ENCODE measurements at places on chromosomes 5 and 9. TPM values are rescaled to one million over a fixed set of nuclear protein-coding genes. Genes with fewer than 3 reads are reported as not detected.

DNA sequence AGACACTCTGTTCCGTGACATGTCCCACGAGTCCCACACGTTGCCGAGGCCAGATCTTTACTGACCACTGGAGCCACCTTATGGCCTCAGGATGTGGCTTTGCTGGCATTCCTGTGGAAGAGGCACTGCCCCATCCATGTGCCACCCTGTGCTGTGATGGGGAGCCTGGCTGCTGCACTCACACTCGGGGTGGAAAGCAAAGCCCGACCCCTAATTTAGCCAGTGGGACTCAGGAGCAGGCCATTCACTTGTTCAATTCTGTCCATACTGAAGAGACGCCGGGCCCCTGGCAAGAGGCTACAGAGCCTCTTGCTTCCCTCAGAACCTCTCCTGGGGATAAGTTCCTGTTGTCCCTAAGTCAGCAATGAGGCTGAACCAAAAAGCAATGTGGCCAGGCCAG lies 18.6 kb upstream of the CEP72 start:
- H3K27me3 ChIP-seq: no peaks in the 10 kb centered on the region
- H3K36me3 ChIP-seq: no peaks in the 10 kb centered on the region
- no peak for DNase-seq

GRCh38 chr5:144468571-144468970 lies 297.9 kb downstream of the KCTD16 start:
- no peaks in the 10 kb centered on the region for H3K27me3 ChIP-seq
- no peaks in the 10 kb centered on the region for H3K36me3 ChIP-seq
- H3K27ac ChIP-seq: no peak overlapping the region
- H3K4me1 ChIP-seq: no peaks in the 10 kb centered on the region
- DNase-seq: no peak

Gene ANKRD18B
- not detected for total RNA-seq

DNA sequence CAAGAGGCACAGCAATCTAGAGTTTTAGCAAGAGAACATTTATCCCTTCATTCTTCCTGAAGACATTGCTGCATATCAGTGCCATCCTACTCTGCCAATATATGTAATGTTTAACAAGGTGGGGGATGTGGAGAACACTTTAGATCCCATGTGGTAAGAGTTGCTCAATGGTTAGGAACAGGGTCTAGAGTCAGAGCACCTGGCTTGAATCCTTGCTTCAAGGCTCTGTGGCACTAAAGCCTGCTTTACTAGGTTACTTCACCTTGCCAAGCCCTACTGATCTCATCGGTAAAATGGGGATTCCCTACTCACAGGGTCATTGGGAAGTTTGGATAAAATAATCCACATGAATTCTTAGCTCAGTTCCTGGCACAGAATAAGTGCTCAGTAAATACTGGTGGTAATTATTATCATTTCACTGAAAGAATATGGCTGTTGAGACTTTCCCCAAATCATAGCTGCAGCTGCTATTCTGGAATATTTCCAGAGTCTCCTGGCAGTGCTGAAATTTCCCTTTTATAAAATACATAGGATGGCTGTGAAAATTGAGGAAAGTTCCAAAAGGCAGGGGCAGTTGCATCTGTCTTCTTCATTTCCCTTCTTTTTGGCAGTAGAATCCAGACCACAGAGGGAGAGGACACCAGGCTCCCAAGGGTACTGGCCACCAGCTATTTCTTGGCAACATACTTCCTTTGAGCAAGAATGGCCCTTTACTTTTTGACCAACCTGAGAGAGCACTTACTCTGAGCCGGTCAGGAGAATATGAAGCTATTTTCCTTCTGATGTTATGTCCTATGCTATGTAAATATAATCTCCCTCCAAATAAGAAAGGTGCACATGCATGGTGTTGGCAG lies 142.8 kb downstream of the PALM2AKAP2 start:
- no peaks in the 10 kb centered on the region for H3K36me3 ChIP-seq
- no peaks in the 10 kb centered on the region for H3K27me3 ChIP-seq
- no peak overlapping the region for H3K4me3 ChIP-seq

- H3K4me1 ChIP-seq: no peaks in the 10 kb centered on the region
- no peak for DNase-seq
- no peak overlapping the region for H3K27ac ChIP-seq
- H3K4me3 ChIP-seq: no peak overlapping the region
- H3K36me3 ChIP-seq: no peaks in the 10 kb centered on the region
These were observed 8.1 kb upstream of the CYSTM1 start for GRCh38 chr5:140166911-140167310.

DNA sequence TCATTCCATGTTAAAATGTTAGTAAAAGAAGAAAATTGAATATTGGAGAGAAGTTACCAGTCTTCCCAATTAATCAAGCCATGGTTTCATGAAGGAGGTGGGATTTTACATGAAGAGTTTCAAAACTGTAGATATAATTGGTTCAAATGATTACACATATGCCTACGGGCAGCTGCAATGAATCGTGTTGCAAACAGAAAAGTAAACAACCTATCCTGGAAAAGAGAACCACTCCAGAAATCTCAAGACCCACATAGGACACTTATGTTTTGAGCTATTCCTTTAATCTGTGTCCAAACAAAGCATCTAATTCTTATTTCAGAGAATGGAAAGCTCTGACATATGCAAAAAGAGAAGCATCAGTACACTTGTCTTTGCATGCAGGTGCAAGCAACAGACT lies 340.2 kb downstream of the NDUFS4 start:
- H3K4me1 ChIP-seq: no peaks in the 10 kb centered on the region
- no peak overlapping the region for H3K4me3 ChIP-seq
- no peaks in the 10 kb centered on the region for H3K27me3 ChIP-seq
- H3K36me3 ChIP-seq: no peaks in the 10 kb centered on the region

DNA sequence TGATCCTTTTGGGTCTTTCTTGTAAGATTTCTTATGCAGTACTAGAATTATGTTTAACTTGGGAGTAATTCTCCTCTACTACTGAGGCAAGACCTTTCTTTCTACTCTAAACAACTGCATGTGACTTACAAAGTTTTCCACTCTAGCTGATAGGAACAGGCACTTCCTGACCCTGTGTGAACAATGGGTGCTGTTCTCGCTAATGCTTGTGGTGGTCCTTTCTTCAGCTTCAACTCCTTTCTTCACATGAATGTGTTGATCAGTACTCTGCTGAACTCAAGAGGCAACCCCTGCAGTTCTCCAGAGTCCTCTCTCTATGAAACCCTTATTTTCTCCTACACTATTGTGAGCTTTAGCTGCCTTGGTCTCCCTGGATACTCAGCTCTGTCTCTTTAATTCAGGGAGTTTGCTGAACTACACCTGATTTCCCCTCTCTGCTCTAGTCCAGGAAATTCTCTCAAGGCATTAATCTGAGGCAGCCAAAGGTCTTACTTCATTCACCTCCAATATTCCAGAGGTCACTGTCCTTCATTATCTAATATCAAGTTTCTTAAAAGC lies 484.6 kb upstream of the PIK3R1 start:
- no peaks in the 10 kb centered on the region for H3K27me3 ChIP-seq
- no peaks in the 10 kb centered on the region for H3K36me3 ChIP-seq
- no peak overlapping the region for H3K4me3 ChIP-seq
- no peaks in the 10 kb centered on the region for H3K4me1 ChIP-seq

Gene GABRP
- total RNA-seq: 0.88 TPM

Gene SHLD3
- total RNA-seq: 3.8 TPM

Gene NCS1
- 34.1 TPM for total RNA-seq

GRCh38 chr5:103646698-103647614 lies 84.4 kb upstream of the NUDT12 start:
- H3K4me1 ChIP-seq: no peaks in the 10 kb centered on the region
- H3K27me3 ChIP-seq: no peaks in the 10 kb centered on the region
- H3K4me3 ChIP-seq: no peak overlapping the region
- H3K36me3 ChIP-seq: no peaks in the 10 kb centered on the region

DNA sequence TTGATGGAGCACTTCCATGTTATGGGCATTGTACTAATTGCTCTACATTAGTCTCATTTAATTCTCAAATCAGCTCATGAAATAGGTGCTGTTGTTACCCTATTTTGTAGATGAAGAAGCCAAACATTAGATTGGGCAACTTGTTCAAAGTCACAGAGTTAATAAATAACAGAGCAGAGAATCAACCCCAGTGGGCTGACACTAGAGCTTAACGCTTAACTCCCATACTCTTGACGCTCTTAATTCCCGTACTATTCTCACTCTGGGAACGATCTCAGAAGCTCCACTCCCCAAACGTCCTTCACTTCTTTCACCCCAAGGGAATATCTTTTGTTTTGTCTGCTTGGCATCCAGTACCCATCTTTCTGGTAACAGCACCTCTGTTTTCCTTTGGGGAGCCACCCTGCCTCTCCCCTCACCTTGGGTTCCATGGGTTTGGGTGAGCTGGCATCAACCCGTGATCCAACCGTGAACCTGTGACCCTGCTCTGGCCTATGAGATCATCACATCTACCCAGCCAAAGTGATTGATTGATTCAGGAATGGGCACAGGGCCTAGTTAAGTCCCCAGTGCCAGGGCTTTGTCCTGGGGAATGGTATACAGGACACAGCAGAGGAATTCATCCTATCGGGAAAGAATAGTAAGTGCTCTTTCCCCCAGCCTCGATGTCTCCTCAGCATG lies 169.2 kb downstream of the NR3C1 start:
- H3K4me3 ChIP-seq: no peak overlapping the region
- H3K36me3 ChIP-seq: no peaks in the 10 kb centered on the region
- no peaks in the 10 kb centered on the region for H3K4me1 ChIP-seq
- H3K27ac ChIP-seq: no peak overlapping the region
- H3K27me3 ChIP-seq: no peaks in the 10 kb centered on the region

DNA sequence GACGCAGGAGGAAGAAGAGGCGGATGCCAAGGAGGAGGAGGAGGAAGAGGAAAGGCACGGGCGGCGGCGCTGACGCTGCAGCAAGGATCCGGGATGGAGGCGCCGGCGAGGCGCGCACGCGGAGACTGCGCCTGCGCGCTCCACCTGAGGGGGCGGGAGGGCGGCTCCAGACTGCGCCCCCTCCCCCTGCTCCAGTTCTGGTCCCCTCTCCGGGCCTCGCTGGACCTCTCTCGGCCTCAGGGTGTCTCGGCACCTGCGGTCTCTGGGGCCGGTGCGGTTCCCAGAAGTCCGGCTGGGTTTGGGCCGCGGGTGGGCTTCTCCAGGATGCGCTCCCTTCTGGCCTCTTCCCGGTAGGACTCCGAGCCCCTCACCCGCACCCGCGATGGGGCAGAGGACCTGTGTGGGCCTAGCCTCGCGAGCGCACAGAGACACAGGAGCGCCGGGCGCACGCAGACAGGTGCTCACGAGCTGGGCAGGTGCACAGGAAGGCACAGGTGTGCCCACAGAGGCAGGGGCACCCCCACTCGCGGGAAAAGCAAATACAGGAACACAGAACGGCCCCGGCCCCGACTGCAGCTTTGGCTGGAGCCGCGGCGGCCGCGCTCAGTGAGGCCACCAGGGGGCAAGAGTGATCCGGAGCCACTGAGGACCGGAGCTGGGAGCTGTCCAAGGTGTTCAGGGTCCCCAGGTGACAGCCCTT lies at the start of gene NPDC1:
Gene NPDC1, minus strand, starts transcription at position 90 of the 700 bp plus-strand sequence. CDS start 188 bp downstream, outside the sequence.
- H3K36me3 ChIP-seq: no peaks in the 10 kb centered on the region
- peak within 1 kb of the TSS; percentile 57 for H3K27ac ChIP-seq
- peak within 1 kb of the TSS; percentile 42 for H3K4me3 ChIP-seq
- peak; percentile 69 for DNase-seq
- peaks cover 5% of the 10 kb centered on the region for H3K4me1 ChIP-seq

Gene GPR21
- total RNA-seq: 1.5 TPM

DNA sequence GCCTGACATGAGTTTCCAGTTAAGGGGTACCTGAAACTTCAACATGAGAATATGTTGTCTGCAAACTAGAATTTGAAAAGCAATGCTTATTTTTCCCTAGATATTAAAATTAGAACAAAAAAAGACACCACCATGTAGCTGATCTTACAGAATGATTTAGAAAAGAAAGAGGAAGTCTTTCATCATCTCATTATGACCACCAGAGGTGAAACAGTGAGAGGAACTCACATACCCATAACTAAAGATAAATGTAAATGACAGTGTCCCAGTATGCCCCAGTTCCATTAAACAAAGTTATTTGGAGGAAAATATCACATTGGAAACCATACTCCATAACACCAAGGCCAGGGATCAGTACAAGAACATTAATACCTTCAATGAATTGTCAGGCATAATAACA lies 6.9 kb downstream of the TAF7 start:
- no peaks in the 10 kb centered on the region for H3K27me3 ChIP-seq
- no peaks in the 10 kb centered on the region for H3K4me1 ChIP-seq
- H3K27ac ChIP-seq: no peak overlapping the region
- DNase-seq: no peak
- H3K36me3 ChIP-seq: no peaks in the 10 kb centered on the region
- no peak overlapping the region for H3K4me3 ChIP-seq

GRCh38 chr5:142233083-142234032 lies 91.5 kb downstream of the SPRY4 start:
- H3K4me1 ChIP-seq: no peaks in the 10 kb centered on the region
- no peak overlapping the region for H3K27ac ChIP-seq
- H3K36me3 ChIP-seq: no peaks in the 10 kb centered on the region
- no peaks in the 10 kb centered on the region for H3K27me3 ChIP-seq
- no peak for DNase-seq
- H3K4me3 ChIP-seq: no peak overlapping the region

Gene FGF10
- total RNA-seq: 11.5 TPM

Gene SURF4
- 134 TPM for total RNA-seq

DNA sequence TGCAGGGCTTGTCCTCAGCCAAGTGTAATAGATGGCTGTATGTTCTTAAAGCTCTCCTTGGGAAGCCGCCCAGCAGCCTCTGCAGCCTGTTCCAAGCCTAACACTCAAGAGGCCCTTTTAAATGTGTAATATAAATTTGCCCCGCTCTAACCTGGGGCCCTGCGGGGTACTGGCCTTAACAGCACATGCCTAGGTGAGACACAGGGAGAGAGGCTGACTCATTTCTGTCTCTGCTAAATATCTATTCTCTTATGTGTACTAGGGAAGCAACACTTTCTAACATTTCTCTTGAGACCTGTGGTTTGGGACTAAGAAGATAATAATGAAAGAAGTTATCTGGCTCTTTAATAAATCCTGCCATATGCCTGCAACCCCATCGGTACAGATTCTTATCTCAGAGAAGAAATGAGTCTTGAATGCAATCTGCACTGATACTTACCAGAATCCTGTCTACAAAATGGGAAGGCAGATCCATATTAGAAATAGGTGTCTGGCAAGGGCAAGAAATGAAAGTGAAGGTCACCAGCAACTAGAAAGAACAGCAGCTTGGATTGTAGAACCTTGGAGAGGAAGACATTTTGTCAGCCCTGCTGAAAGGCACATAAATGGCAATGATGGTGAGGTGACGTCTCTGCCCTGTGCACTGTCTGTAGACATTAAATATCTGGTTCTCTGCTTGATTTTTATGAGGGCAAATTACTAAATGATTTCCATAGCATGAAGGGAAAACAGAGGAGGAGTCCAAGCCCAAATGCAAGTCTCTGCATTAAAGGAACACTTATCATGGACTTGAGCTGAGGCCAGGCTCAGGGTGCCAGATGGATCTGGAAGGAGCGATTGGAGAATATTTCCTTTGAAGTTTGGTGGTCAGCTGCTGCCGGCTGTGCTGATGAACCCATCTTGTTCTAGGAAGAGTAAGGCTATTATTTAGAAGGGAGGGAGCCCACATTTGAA lies 14.5 kb upstream of the TGFBI start:
- H3K27ac ChIP-seq: no peak overlapping the region
- no peak overlapping the region for H3K4me3 ChIP-seq
- no peak for DNase-seq

Gene APBA1
- 11.7 TPM for total RNA-seq

Gene DCAF12
- 28.9 TPM for total RNA-seq
